ENCODE measurements at places on chromosomes 16 and 17.

- no peak for DNase-seq
Observed at GRCh38 chr16:22198547-22199293, 7.4 kb upstream of the EEF2K start.

DNA sequence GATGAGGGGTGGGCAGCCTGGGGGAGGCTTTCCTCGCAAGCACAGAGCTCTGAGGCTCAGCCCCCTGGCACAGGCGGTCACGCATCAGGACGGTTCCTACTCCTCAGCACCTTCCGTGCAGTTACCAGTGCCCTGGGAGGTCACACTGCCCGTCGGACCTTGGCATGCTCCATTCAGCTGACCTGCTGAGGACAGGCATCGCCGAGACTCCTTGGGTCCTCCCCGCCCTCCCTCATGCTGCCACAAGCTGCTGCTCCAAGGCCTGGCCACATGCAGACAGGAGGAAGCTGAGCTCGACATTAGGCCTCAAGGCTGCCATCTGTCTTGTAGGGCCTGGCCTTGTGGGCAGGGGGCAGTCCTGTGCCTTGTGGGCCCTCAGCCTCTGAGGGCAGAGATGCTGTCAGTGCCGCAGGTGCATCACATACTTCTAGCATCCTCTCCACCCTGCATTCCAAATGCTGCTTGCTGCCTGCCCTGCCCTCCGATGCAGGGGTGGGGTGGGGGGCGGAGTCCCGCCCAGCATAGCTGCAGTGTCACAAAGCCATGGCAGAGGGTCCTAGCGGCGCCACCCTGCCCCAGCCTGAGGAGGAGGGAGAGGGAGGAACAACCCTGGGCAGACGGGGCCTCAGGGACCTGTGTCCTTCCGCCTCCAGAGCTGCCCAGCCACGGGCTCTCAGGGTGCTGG lies 9.3 kb downstream of the C16orf90 start:
- DNase-seq = no peak

DNA sequence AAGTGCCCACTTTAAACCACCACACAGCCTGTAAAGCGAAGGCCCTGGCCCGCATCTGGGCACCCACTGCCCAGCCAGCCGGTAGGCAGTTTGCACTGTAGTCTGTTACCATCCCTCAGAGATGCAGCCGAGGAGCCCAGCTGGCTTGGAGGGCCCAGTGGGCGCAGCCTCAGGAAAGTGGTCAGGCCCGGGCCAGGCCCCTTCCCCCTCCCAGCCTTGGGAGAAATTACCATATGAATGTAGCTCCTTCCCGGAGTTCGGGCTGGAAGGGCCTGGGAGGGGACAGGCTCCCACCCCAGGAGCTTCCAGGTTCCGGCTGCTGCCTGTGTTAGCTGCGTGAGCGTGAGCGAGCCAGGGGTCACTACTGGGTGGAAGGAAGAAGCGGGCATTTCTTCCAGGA lies 325.4 kb downstream of the SEC14L1 start:
- no peak for DNase-seq

GRCh38 chr16:11794996-11795886 lies 1.8 kb downstream of the ZC3H7A start:
- DNase-seq = no peak

- no peak for DNase-seq
Observed at GRCh38 chr16:63717806-63718205, 1404.1 kb downstream of the CDH11 start.
